ENCODE measurements at places on chromosomes 16 and 17. TPM values are rescaled to one million over a fixed set of nuclear protein-coding genes. Genes with fewer than 3 reads are reported as not detected.

The MSLN gene
- not detected for total RNA-seq

The SLC35G6 gene
- not detected for total RNA-seq

The CFAP97D1 gene
- total RNA-seq = not detected

The MTSS2 gene
- total RNA-seq = 6.6 TPM

The SP2 gene
- total RNA-seq = 41.6 TPM

The ABCC12 gene
- not detected for total RNA-seq

The MMP15 gene
- 0.85 TPM for total RNA-seq

The MEOX1 gene
- 5.5 TPM for total RNA-seq

DNA sequence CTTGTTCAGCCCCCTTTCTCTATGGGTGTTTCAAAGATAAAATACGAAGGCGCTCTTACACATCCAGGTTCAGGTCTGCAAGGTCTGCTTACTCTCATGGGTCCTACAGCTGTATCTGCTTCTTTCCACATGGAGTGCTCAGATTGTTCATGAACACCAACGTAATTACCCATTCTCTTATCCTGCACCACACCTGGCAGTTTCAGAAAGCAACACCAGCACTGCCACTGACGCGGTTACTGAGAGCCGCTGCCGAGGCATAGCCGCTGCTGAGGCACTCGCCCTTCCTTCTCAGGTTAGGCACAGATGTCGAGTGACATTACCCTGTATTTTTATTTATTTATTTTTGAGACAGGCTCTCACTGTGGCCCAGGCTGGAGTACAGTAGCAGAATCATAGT lies 147.1 kb downstream of the RPTOR start:
- H3K27me3 ChIP-seq = no peaks in the 10 kb centered on the region
- no peak overlapping the region for H3K4me3 ChIP-seq
- H3K27ac ChIP-seq = no peak overlapping the region
- DNase-seq = no peak
- peaks cover 2% of the 10 kb centered on the region for H3K36me3 ChIP-seq
- no peaks in the 10 kb centered on the region for H3K4me1 ChIP-seq

GRCh38 chr17:48593840-48594537 lies 410 bp upstream of the HOXB5 start:
- peaks cover 92% of the 10 kb centered on the region for H3K27me3 ChIP-seq
- H3K27ac ChIP-seq = no peak overlapping the region
- peak overlapping the region; percentile 15 for H3K4me3 ChIP-seq
- no peaks in the 10 kb centered on the region for H3K36me3 ChIP-seq
- DNase-seq = peak; percentile 81

DNA sequence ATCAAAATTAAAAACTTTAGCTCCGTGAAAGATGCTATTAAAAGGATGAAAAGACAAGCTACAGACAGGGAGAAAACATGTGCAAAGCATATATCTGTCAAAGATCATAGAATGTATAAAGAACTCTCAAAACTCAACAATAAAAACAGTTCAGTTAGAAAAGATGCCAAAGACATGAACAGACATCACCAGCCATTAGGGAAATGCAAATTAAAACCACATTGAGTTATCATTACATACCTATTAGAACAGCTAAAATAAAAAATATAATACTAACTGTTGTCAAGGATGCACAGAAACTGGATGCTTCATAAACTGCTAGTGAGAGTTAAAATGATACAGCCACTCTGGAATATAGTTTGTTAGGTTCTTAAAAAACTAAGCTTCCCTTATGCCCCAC lies 58.8 kb downstream of the NFATC3 start:
- H3K4me3 ChIP-seq = no peak overlapping the region
- H3K36me3 ChIP-seq = peaks cover 24% of the 10 kb centered on the region

DNA sequence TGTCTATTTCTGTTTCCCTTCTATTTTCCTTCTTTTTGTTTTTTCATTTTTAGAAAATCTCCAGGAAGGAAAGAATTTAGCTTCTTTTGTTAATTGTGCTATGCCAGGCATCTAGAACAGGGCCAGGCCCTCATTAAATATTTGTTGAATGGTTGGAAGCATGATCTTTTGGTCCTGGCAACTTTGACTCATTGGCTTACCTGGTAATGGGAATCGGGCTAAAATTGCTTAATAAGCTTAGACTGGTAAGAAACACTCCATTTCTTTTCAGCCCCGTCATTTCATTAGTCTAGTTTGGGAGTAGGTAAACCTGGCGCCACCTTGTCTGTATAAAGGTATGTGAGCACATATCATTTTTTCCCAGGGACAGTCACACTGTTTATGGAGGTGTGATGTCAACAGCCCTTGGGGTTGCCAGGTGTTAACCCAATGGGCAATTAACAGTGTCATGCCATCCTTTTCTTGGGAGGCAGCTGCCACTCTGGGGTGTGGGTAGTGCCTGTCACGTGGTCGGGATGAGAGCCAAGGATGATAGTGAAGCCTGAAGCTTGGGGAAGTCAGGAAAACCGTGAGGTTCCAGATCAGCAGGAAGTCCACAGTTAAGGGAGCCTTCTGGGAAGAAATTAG lies 9.5 kb upstream of the NDEL1 start:
- DNase-seq = no peak
- H3K27me3 ChIP-seq = no peaks in the 10 kb centered on the region
- H3K36me3 ChIP-seq = no peaks in the 10 kb centered on the region

DNA sequence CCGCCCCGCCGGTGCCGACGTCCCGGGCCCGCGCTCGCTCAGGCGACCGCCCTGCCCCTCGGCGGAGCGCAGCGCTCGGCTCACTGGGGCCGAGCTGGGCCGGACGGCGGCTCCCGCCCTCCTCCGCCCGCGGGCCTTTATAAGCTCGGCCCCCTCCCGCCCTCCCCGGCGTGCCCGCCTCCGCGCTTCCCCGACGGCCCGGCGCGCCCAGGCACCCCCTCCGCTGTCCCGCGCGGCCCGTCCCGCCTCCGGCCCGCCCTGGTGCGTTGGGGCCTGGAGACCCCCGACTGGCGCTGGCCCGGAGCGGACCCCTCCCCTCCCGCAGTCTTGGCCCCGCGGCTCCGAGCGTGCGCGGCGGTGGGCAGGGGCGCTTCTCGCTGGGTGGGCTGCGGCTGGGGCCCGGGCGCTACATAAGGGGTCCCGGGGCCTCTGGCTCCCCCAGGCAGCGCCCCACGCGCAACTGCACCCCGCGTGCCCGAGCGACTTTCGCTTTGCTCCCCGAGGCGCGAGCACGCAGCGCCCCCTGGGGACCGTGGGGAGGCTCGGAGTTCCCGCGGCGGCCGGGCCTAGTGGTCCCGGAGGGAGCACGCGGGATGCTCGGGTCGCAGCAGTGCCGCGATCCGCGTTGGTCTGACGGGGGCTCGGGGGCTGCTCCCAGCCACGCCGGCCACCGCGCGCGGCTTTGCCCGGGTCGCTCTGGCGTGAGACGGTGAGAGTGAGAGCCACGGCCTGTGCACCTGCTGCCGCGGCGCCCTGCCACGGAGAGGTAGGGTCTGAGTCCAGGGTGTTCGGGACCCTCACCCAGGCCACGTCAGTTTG lies at the start of gene PIEZO1:
PIEZO1 (minus strand) TSS at position 115 of the 819 bp plus-strand sequence. CDS start 256 bp downstream, outside the sequence.
- H3K27ac ChIP-seq = peak within 1 kb of the TSS; percentile 79
- DNase-seq = peak; percentile 67
- peaks cover 35% of the 10 kb centered on the region for H3K4me1 ChIP-seq
- H3K36me3 ChIP-seq = no peaks in the 10 kb centered on the region

GRCh38 chr17:73747221-73748002 lies 103.2 kb upstream of the SDK2 start:
- H3K27ac ChIP-seq = no peak overlapping the region
- no peak for DNase-seq
- no peaks in the 10 kb centered on the region for H3K27me3 ChIP-seq

GRCh38 chr17:41539979-41540701 lies 12.0 kb upstream of the KRT19 start:
- H3K36me3 ChIP-seq = no peaks in the 10 kb centered on the region
- H3K27me3 ChIP-seq = no peaks in the 10 kb centered on the region
- H3K4me1 ChIP-seq = no peaks in the 10 kb centered on the region
- DNase-seq = no peak
- no peak overlapping the region for H3K4me3 ChIP-seq
- H3K27ac ChIP-seq = no peak overlapping the region

GRCh38 chr17:19812407-19812806 lies 55.3 kb downstream of the ULK2 start:
- H3K27ac ChIP-seq = no peak overlapping the region
- H3K36me3 ChIP-seq = no peaks in the 10 kb centered on the region
- H3K27me3 ChIP-seq = no peaks in the 10 kb centered on the region

GRCh38 chr17:2060681-2061440 lies 6.0 kb downstream of the HIC1 start:
- peaks cover 34% of the 10 kb centered on the region for H3K36me3 ChIP-seq
- H3K4me3 ChIP-seq = no peak overlapping the region
- no peak for DNase-seq
- peaks cover 5% of the 10 kb centered on the region for H3K4me1 ChIP-seq
- no peak overlapping the region for H3K27ac ChIP-seq
- peaks cover 59% of the 10 kb centered on the region for H3K27me3 ChIP-seq

GRCh38 chr17:49249292-49249794 lies 18.8 kb upstream of the PHOSPHO1 start:
- no peak for DNase-seq
- H3K4me3 ChIP-seq = no peak overlapping the region
- no peaks in the 10 kb centered on the region for H3K4me1 ChIP-seq
- H3K36me3 ChIP-seq = no peaks in the 10 kb centered on the region
- no peak overlapping the region for H3K27ac ChIP-seq
- no peaks in the 10 kb centered on the region for H3K27me3 ChIP-seq

DNA sequence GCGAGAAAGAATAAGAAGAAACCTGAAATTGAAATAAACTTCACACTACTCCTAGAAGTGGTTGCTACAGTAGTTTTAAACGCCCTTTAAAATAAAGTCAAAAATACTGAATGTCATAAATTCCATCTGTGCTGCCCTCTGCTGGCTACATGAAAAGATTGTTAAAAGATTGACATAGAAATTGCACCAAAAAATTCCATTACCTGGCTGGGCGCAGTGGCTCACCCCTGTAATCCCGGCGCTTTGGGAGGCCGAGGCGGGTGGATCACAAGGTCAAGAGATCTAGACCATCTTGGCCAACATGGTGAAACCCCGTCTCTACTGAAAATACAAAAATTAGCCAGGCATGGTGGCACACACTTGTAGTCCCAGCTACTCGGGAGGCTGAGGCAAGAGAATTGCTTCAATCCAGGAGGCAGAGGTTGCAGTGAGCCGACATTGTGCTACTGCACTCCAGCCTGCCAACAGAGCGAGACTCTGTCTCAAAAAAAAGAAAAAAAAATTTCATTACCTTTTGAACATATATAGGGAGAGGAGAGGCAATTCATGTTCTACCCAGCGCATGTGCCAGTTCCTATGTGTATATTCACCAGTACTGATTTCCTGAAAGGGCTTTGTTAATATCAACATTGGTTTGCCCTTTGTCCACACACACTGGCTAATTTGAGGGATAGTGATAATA lies 36.5 kb downstream of the CYTH1 start:
- peaks cover 3% of the 10 kb centered on the region for H3K36me3 ChIP-seq
- H3K4me1 ChIP-seq = peaks cover 83% of the 10 kb centered on the region
- no peak for DNase-seq
- H3K27me3 ChIP-seq = no peaks in the 10 kb centered on the region

DNA sequence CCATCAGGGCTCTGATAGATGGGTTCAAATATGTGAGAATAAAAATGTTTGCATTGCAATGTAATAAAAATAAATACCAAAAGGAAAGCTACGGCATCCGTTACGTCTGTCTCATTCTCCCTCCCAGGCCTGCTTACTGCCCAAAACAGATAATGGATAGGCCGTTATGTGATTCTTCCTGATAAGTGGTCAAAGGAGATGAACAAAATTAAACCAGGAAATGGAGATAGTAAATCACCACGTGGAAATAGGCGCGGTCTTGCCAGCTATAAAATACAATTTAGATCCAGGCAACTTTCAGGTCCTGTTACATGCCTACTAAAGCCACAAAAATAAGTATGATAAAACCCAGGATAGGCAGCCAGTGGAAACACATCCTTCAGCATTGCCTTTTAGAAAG lies 49.5 kb upstream of the CCL1 start:
- H3K4me1 ChIP-seq = no peaks in the 10 kb centered on the region
- no peak overlapping the region for H3K27ac ChIP-seq
- H3K4me3 ChIP-seq = no peak overlapping the region
- H3K36me3 ChIP-seq = no peaks in the 10 kb centered on the region
- no peak for DNase-seq
- H3K27me3 ChIP-seq = no peaks in the 10 kb centered on the region

DNA sequence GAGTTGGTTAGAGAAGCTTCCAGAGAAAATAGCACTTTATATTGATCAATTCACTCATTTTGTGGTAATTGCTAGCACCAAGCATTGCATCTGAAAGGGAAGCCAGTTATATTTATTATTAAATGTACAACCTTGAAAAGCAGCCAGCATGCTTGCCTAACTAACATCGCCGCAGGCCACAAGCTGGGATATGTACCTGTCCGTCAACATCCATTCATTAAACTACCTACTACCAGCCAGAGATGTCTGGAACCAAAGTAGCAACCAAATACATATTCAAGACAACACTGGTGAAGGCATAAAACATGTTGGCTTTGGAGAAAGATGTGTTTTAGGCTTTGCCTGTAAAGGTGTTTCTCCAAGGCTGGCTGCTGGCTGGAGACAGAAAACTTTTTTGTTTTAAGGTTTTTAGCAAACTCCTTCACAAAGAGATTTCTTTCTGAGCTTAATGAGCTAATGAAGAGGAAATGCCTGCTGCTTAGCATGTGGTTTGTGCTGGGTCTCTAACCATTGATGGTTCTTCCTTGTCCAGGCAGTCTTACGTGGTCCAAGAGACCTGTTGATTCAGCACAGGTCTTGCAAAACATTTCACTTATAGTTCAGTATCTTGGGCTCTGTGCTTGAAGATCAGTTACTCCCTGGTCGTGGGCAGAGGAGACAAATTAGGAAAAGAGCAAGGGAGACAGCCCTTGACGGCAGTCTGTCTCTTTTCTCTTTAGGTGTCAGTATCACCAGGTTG lies 3.1 kb downstream of the ITPRIPL2 start:
- H3K36me3 ChIP-seq = no peaks in the 10 kb centered on the region
- no peak overlapping the region for H3K4me3 ChIP-seq
- H3K27ac ChIP-seq = peak overlapping the region; percentile 24
- peaks cover 32% of the 10 kb centered on the region for H3K4me1 ChIP-seq
- DNase-seq = no peak
- H3K27me3 ChIP-seq = no peaks in the 10 kb centered on the region

DNA sequence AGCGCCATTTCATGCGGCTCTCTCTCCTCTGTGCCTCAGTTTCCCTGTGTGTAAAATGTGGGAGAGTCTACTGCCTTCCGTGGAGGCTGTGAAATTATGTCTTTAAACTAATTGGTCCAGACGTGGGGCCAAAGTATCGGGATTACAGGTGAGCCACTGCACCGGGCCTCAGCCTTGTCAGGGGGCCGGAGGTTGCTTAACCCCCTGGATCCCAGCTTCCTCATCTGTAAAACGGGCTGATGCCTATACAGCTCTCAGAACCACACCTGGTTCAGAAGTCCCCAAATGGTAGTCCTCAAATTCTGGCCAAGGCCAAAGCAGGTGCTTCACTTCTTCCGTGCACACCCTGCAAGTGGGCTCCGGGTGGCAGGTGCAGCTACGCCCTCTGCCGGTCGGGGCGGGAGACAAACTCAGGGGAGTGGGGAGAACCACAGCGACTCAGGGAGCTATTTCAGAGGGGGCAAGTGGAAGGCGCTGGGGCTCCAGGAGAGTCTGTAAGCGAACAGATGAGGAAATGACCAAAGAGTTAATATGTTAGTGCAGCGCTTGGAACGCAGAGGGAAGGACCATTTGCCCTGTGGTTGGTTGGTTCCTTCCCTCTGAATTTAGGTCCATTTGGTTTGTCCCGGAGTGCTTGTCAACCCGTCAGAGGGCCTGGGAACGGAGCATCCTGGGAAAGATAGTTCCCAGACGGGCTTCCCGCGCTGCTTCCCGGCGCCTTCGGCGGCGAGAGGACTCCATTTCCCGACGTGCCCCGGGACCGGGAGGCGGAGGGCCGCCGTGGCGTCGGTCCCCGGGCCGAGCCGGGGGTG lies at the start of gene MGRN1:
MGRN1 (plus strand) TSS at position 812 of the 812 bp plus-strand sequence. CDS start 135 bp downstream, outside the sequence.
- peaks cover 6% of the 10 kb centered on the region for H3K36me3 ChIP-seq
- peaks cover 32% of the 10 kb centered on the region for H3K4me1 ChIP-seq
- DNase-seq = peak; percentile 91
- no peaks in the 10 kb centered on the region for H3K27me3 ChIP-seq

Data from T-cell (primary cell).